NCI-H526 treated with DMSO at 0.1 percent for 48 hours (cell line): ENCODE measurements at places on chromosomes 2 and 18.

GRCh38 chr2:184032983-184033382, 565.3 kb upstream of the ZNF804A start:
- no peak for DNase-seq

- DNase-seq = peak; percentile 51
These were observed 74.9 kb upstream of the APCDD1 start for GRCh38 chr18:10379522-10379921.

GRCh38 chr18:8776013-8776943, 70.9 kb downstream of the MTCL1 start:
- no peak for DNase-seq

GRCh38 chr2:71129114-71129901, 721 bp downstream of the MCEE start:
- no peak for DNase-seq

DNA sequence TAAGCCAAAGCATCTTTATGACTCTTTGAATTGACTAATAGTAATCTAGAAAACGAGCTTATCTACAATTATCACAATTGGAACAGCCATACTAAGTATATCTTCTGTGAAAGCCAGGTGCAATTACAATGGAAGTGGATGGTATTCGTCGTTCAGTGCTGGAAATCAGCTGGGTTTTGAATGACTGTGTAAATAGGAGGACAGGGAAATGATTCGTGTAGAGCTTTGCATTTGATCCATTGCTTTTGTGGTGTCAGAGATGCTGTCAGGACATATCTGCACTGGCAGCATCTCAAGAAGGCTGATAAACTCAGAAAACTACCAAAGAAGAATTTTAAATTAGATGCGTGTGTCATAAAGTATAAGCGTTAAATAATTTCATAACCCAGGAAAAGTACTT, 187.1 kb downstream of the ZNF407 start:
- peak; percentile 84 for DNase-seq

DNA sequence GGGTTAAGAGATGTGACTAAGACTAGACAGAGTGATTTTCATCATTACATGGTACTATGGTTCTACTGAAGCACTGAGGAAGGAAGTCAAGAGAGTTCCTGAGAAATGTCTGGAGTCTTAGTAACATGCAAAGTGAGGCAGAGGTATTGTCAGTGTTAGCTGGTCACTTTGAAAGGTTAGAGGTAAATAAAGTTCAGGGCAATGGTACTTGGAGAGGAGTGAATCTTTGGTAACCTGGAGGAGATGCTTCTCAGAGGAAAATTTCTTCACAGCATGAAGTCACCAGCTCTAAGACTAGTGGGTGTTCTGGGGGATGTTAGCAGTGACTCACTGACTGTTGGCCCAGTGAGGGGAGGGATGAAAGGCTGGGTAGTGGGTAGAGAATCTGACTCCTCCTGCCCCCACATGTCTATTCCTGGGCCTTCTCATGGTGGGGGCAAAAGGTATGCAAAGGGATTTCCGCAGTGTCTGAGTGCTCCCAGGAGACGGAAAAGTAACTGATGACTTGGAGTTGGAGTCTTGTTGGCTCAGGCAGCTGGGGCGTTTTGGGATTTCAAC, 23.3 kb upstream of the IL1RN start:
- DNase-seq = no peak

- no peak for DNase-seq
These were observed 223.2 kb downstream of the LRATD1 start for GRCh38 chr2:14855751-14856150.

- no peak for DNase-seq
These were observed 21.4 kb upstream of the SH3BP4 start for GRCh38 chr2:234930397-234930796.

DNA sequence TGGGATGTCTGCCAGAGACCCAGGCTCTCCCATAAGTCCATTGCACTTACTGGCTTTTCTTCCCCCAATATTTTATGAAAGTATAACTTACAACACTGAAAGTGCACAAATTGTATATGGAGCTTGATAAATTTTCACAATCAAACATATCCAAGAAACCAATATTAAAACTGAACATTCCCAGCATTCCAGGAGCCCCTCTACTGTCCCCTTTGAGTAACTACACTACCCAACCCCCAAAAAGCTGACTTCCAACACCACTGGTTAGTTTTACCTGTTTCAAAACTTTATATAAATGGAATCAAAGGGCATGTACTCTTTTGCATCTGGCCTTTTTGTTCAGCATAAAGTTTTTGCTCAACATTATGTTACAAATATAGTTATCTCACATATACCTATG, 35.2 kb upstream of the PKDCC start:
- no peak for DNase-seq

GRCh38 chr2:182447863-182448262, 21.0 kb upstream of the PDE1A start:
- DNase-seq = no peak

GRCh38 chr18:63590373-63590772, 3.2 kb downstream of the SERPINB13 start:
- no peak for DNase-seq

DNA sequence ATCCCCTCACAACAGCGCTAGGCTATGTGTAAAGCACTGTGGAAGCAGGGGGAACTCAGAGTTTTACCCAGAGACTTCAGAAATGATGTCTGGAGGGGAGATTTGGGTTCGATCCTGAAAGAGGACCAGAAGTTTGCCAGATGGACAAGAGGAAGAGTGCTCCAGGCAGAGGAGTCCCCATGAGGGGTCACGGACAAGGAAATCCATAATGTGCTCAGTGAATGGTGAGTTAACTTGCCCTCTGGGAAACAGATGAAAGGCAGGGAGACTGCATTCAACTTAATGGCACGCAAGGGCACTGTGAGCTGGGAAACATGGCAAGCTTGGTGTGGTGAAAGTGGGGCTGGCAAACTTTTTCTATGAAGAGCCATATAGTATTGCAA, 6.0 kb upstream of the ASAP2 start:
- DNase-seq = no peak

DNA sequence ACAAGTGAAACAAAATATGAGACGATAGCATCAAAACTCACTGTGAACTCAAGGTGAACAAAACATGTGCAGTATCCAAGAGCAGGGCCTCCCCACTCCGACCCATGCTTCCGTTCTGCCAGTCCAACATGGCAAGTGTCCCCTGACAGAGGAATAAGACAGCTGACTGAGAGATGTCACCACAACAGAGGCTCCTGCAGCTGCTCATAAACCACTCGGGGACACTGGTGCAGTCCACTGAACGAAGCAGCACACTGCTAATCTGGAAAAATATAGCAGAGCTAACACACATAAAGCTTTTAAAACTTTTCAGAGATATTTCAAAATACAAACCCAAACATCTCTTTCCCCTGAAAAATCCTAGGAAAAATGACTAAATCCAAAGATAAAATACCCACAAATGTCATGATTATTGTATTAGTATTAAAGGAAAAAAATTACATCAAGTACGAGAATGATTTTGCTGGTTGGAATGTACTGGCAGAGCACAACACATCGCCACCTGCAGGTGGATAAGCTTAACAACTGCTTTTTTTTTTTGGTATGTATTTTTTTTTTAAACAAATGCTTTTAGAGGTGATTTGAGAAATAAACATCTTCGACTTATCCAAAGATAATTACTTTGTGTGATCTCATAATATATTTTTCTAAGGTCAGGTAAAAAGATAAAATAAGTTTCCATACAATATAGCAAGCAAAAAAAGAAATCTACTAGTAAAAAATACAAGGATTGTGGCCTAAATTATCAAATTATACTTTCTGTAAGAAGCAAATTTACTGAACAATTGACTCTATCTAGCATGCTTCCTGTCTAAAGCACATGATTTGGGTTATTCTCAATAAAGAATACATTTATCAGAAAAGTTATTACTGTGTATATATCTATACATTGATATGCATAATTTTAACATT, 18.6 kb downstream of the THADA start:
- peak; percentile 2 for DNase-seq

- peak; percentile 59 for DNase-seq
These were observed 656 bp downstream of the UNC80 start for GRCh38 chr2:209772290-209772685.

DNA sequence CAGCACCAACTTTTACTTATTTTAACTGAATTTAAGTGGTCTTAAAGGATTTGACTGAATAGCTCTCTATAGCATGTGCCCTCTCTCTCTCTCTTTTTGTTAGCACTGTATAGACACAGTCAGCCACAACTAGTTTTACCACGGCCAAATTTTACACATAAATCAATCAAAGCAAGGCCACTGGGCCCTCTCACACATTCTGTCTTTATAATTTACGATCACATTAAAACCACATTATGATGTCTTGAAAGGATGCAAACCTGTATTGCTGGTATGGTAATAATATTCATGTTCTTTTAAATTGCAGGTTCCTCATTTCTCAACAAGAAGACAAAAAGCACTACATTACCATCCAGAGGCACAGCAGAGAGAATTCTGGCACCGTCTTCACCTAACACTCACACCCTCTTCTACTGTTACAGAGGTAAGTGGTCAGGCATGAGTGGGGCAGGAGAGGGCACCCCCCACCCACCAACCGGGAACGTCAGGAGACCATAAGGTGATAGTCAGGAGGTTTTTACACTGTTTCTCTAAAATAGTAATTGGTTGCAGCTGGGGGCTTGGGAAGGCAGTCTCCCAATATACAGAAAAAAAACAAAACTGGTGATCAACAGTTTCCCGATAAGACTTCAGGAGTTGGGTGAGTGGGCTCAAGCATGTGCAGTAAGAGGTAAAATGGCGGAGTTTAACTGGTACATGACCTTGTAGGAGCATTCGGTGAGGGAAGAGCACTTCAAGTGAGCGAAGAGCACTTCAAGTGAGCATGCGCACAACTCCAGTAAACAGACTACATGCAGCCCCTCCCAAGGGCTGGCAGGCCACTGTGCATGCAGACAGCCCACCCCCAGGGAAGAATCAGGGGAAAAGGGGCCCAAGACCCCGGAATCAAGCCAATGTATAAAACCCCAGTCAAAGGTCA, 296.7 kb downstream of the PIEZO2 start:
- no peak for DNase-seq

- DNase-seq = no peak
These were observed 134.7 kb upstream of the GALNT5 start for GRCh38 chr2:157122776-157123175.

DNA sequence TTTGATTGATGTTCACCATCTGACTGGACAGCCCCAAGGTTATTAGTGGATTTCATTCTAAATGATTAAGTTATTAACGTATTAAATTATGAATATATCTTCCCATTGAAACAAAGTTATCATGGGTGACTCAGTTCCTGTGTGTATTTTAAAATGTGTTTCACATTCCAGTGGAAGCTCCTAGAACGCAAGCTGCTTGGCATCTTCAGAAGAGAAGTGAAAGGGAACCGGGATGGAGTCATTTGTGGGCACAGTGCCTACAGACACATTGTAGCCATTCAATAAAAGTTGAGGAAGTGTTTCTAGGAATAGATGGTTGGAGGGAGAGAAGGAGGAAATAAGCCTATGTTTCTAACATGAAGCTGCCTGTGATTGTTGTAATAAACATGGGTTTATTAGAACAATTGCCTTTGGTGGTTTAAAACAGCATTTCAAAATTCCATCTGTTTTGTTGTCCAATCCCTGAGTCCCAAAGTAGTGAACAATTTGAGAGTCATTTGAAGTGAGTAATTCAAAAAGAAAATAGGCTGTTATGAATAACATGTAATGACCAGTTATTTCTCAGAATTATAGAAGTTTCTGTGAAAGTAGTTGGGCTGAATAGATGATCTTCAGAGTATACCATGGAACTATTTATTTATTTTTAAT, 143.5 kb downstream of the PKP4 start:
- no peak for DNase-seq

- DNase-seq = no peak
These were observed 58.4 kb upstream of the DNMT3A start for GRCh38 chr2:25400169-25400568.

DNA sequence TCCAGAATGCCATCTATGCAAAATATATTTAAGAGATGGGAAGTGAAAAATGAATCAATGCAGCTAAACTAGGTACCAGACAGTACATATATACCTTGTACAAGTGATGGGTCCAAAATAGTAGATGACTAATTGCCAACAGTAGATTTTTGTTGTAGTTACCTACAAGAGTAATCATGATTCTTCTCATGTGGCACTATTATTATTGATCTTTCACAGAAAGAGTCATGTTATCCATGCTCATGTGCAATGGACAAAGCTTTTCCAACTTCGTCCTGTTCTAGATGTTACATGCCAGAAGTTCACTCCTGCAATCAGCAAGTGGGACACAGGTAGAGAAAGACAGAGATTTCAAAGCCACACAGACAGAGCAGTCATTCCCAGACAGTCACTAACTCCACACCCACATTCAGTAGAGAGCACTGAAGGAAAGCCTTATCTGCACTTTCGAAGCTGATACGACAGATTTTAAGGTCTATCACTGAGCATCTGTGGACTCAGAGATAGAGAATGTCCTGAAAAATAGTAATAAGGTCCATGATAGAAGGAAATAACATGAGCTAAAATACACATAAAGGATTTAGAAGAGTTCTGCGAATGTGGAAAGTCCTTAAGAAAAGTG, 101.6 kb upstream of the ITPRID2 start:
- DNase-seq = no peak

GRCh38 chr2:108630567-108631405, 88.5 kb upstream of the RANBP2 start:
- DNase-seq = no peak

DNA sequence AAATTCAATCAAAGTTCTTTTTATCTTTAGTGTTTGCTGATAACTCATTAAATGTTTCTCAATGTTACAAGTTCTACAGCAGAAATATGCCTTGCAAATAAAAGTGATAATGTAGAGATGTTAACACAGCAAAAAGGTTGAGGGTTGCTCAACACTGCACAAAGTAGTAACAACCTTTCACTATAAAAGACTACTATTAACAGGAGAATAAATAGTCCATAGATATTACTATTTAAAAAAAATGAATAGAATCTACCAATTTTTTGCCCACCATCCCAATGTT, 378.1 kb downstream of the RBM43 start:
- no peak for DNase-seq

DNA sequence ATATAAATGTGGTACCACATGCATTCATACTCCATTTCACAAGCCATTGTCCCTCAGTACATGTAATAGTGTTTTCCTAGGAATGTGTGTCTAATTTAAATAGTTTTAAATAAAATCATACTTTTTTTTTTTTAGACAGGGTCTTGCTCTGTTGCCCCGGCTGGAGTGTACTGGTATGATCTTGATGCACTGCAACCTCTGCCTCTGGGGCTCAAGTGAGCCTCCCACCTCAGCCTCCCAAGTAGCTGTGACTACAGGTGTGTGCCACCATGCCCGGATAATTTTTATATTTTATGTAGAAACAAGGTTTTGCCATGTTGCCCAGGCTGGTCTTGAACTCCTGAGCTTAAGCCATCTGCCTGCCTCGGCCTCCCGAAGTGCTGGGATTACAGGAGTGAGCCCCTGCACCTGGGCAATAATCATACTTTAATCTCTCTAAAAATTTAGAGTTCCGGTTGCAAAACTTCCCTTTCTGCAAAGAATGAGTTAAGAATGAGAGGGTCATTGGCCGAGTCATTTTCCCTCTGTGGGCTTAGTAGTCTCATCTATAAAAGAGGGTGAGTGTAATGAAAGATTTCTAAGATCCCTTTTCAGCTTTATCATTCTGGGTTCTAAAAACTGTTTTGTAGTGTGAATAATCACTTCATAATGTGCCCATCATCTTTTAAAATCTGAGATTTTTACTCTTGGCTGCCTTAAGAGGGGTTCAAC, 116.0 kb upstream of the PELI1 start:
- no peak for DNase-seq

GRCh38 chr18:66167829-66168684, 417.2 kb downstream of the CDH7 start:
- no peak for DNase-seq

GRCh38 chr2:205752296-205752820, 70.1 kb downstream of the NRP2 start:
- no peak for DNase-seq

- no peak for DNase-seq
These were observed 314.8 kb upstream of the SALL3 start for GRCh38 chr18:78664848-78665247.
